Vagina (tissue), 2 donors: ENCODE measurements at places on chromosomes 13 and 19.
A peak's percentile ranks its signal among the peaks of the same experiment; 100 is the strongest.

DNA sequence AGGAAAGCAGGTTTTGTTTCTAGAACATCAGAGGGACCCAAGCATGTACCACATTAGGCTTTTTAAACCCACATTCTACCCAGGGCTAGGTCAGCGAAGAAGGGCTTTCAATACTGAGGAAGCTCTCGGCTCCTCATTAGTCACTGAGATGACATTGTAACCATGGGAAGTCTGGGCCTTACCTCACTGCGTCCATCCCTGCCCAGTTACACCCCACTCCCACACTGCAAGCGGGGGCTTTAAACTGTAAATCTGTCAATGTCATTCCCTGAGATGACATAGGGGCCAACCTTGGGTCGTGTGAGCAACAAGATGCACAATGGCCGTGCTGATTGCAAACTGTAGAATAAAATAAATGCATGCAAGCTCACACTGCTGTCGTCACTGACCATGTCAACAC, 21.7 kb upstream of the TFDP1 start:
- peak; percentile 12 for DNase-seq

DNA sequence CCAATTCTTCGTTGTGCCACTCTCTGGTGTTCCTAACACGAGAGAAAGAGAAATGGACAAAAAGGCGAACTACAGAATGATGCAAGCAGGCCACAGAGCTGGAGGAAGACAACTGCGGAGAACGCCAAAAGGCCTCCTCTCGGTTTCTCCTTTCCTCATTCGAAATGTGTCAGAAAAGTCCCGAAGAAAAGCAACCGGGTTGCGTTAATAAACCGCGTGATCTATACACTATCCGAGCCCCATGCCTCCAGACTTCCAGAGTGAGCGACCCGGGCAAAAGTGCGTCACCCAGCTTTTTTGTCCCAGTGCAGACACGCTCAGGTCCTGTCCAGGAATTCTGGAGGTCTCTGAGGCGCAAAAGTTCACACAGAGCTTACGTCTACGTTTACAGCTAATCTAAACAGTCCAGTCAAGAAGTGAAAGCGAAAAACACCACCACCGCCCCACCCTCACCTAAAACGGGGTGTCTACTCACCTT, 413 bp downstream of the N4BP2L2 start:
- DNase-seq = peak; percentile 91

DNA sequence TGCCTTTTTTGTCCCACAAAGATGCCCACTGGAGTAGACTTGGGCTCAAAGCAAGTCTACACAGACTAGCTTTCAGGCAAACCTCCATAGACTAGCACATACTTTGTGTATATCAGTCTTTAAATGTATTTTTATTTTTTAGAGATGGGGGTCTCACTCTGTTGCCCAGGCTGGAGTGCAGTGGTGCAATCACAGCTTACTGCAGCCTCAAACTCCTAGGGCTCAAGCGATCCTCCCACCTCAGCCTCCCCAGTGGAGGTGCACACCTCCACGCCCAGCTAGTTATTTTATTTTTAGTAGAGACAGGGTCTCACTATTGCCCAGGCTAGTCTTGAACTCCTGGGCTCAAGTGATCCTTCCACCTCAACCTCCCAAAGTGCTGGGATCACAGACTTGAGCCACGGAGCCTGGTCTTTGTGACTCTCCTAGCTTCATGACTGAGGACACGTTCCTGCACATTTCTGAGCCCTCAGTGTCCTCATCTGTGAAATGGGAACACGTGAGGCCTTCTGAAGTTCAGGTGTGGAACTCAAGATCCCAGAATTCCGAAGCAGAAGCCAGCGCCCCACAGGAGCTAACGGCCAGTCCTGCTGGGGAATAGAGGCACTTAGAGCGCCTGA, 5.1 kb upstream of the TPM4 start:
- DNase-seq = no peak

DNA sequence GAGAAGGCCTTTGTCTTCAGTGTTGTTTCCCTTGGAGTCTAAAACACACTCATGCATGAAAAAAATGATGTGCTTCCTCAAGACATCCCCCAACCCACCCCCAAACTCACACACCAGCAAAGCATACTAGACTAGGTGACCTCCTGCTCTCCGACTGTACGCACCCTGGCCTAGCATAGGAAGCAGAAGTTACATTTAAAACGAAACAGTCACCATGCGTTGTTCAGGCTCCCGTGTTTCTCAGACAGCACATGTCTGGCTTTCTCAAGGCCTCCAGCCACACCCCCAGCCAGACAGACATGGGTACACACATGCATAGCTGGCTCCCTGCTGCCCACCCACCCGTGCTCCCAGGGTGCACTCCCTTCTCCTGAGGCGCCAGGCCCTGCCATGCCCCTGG, 28.7 kb upstream of the C1QTNF9 start:
- DNase-seq = no peak

DNA sequence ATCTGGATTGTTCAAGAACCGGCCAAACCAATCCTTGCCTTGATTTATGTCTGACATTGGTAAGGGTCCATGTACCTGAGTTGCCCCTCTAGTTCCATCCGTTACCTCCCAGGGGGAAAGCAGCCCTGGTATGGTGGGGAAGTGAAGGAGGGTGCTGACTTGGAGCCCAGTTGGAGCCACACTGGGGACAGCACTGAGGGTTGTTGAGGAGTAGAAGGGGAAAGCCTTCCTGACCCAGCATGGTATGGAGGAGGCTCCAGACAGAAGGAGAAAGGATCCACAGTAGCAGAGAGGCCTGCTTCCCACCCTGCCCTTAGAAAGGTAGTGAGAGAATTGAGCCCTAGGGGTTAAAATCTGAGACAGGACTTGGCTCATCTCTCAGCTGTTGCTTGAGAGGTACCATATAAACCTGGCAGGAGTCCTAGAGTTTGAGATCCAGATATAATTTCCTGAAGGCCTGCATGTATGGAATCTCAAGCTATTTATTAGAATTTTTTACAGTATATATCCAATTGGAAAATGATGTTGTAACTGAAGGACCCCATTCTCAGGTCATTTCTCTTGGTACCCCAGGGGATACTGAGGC, 16.7 kb upstream of the FCGBP start:
- no peak for DNase-seq

DNA sequence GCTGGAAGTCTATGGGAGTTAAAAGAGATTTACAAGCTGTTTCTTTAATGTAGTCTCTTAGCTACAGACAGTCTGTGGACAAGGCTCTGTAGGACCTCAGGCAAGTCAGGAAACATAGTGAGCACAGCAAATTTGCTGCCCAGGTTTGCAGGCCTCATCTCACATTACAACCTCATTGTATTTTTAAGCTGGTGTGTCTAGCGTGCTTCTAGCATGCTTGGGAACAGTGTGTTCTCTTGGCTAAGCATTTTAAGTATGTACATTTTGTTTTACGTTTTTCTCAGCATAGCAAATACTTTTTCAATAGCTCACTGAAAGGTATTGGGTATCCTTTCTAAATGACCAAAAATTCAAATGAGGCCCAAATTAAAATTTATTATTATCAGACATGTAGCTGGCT, 113.2 kb downstream of the STARD13 start:
- no peak for DNase-seq

DNA sequence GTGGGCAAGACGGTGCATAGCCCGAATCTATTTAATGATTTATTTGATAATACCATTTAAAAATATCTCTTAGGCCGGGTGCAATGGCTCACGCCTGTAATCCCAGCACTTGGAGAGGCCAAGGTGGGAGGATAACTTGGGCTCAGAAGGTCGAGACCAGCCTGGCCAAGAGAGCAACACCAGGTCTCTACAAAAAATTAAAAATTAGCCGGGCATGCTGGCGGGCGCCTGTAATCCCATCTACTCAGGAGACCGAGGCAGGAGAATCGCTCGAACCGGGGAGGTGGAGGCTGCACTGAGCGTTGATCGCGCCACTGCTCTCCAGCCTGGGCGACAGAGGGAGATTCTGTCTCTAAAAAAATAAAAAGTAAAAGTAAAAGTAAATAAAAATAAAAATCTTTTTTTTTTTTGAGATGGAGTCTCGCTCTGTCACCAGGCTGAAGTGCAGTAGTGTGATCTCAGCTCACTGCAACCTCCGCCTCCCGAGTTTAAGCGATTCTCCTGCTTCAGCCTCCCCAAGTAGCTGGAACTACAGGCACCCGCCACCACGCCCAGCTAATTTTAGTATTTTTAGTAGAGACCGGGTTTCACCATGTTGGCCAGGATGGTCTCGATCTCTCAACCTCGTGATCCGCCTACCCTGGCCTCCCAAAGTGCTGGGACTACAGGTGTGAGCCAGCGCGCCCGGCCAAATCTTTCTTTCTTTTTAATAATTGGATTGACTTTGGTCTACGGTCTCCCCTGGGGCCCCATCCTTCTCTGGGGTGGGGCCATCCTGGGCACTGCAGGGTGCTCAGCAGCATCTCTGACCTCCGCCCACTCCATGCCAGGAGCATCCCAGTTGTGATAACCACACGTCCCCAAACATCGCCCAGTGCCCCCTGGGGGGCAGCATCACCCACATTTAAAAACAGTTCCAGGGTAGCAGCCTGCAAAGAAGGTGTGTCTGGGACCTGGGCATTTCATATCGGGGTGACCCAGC, 90.7 kb downstream of the GNG7 start:
- DNase-seq = no peak

- no peak for DNase-seq
These were observed 2.9 kb downstream of the WDR83 start for GRCh38 chr19:12669270-12670158.

DNA sequence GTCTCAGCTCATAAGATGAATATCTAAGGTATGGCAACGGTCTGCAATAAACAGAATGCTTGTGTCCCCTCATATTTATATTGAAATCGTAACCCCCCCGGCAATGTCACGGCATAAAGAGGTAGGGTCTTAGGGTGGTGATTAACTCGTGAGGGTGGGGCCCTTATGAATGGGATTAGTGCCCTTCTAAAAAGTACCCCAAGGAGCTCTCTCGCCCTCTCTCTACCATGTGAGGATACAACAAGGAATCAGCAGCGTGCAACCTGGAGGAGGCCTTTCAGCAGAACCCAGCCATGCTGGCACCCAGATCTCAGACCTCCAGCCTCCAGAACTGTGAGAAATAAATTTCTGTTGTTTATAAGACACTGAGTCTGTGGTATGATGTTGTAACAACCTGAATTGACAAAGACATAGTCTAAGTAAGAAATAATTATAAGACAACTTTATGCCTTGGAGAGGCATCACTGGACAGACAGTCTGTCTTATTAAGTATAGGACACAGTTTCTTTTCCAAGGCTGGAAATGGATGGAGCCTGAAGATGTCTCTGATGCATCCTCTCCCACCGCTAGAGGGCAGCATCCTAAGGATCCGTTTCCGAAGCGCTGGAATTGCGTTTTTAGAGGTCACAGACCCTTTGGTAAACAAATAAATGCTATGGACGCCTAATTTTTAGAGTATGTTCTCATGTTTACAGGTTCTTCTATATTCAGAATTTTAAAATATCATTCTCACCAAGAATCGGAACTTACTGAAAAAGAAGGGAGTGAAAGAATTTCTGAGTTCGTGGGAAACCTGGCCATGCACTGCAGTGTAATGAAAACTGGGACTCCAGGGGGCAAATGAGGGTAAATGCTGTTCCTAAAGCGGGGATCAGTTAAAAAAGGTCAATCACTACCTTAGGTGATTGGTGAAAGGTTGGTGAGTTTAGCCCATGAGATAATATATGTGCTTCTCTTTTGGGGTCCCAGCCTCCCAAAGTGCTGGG, 13.3 kb upstream of the LEUTX start:
- no peak for DNase-seq
